ENCODE measurements at places on chromosomes 4 and X.

GRCh38 chrX:76796311-76796710, 368.8 kb downstream of the MAGEE1 start:
- no peak for DNase-seq

- DNase-seq, result no peak
Measured at GRCh38 chr4:27318740-27319139, 458.1 kb downstream of the STIM2 start.

DNA sequence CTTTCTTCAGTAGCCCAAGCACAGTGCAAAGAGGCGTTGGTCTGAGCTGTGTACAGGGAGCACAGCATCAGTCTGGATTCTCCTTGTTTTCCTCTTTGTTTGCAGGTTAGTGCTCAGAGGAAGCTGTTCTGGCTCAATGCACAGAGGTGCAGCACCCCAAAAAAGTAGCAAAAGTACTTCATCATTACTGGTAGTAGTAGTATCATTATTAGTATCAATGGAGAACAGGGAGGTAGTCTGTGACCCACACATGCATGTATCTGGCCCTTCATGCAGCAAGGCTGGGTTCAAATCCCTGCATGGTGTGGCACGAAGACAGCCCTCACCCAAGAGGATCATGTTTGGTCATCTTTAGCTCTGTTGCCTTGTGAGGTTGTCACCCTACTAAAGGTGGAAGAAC, 68.7 kb downstream of the CXXC4 start:
- DNase-seq, result no peak

DNA sequence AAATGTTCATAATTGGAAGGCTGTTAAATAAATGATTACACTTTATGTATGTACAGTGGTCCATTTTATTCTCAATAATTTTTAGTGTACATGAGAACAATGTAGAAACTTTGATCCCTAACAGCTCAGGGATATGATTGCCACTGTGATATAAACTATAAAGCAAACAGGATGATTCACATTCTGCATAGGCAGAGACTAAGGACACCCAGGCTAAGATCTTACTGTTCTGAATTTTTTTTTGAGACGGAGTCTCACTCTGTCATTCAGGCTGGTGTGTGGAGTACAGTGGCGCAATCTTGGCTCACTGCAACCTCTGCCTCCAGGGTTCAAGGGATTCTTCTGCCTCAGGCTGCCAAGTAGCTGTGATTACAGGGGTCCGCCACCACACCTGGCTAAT, 186.6 kb downstream of the PDGFC start:
- no peak for DNase-seq

DNA sequence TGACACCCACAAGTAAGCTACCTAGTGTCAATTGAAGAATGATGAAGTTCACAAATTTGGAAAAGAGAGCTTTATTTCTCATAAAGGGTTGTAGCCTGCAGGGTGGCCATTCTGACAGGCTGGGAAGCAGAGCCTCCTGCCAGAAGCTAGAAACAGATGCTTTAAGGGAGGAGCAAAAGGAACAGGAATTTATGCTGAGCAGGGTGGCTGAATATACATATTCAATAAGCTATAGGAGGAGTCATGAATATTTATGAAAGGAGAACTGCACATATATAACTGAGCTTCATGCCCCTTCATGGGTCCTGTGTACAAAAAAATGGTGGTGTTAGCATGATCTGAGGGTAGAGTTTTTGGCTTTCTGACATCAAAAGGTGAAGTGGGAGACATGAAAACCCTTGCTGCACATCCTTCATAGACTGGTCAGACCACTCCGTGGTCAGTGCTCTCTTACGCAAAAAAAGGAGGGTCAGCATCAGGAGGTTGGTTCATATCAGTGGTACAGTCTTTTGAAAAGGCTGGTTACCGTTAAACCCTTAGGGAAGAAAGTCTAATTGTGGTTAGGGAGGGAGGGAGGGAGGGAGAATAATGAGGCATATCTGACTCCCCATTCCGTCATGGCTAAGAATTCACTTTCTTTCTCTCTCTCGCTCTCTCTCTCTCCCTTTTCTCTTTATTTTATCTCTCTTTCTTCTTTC, 121.4 kb downstream of the LUZP4 start:
- no peak for DNase-seq
